Caco-2 (cell line): ENCODE measurements at places on chromosomes 7 and 10.

GRCh38 chr10:121787169-121787568, 140.7 kb downstream of the ATE1 start:
- DNase-seq, result no peak

DNA sequence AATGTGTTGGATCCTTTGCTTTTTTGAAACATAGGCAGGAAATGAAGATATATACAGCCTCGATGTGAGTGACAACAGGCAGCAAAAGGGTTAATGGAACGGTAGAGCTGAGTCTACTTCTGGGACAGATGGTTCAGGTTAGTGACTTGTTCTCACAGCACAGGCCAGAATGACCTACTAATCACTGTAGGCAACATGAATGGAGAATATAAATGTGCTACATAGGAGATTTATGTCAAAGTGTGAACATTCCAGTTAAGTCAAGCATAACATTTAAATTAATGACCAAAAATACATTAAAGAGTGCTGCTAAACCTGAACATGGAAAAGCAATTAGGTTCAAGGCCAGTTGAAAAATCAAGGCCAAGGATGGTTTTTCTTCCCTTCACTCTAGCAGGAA, 235.2 kb downstream of the POU6F2 start:
- no peak for DNase-seq

DNA sequence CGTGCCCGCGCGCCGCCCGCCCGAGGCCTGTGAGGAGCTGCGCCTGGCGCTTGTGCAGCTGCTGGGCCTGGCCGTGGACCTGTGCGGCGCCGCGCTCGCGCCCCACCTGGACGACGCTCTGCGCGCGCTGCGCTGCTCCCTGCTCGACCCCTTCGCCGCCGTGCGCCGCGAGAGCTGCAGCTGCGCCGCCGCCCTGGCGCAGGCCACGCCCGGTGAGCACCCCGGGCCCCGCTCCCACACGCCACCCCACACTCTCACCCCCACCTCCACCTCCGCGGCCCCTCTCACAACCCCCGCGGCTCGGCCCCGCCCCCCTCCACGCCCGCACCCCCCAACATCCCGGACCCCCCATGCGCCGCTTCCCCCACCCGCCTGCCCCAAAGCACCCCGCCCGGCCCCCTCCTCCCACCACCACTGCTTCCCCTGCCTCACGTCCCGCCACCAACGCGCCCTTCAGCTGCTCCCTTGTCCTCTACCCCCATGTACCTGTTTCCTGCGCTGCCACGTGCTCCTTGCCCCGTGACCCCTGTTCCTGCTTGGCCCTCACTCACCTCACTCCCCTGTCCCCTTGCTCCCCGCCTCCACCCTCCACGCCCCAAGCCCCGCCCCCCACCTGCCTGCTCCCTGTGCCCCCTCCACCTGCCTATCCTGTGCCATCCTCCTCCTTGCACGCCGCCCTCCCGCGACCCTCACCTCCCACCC, at the start of gene PRKAR1B:
TSS of gene PRKAR1B (minus strand) at position 178 of the 702 bp plus-strand sequence. CDS start 15,776 bp downstream, outside the sequence.
- peak; percentile 54 for DNase-seq

GRCh38 chr7:144785521-144785920, 50.3 kb downstream of the TPK1 start:
- no peak for DNase-seq

DNA sequence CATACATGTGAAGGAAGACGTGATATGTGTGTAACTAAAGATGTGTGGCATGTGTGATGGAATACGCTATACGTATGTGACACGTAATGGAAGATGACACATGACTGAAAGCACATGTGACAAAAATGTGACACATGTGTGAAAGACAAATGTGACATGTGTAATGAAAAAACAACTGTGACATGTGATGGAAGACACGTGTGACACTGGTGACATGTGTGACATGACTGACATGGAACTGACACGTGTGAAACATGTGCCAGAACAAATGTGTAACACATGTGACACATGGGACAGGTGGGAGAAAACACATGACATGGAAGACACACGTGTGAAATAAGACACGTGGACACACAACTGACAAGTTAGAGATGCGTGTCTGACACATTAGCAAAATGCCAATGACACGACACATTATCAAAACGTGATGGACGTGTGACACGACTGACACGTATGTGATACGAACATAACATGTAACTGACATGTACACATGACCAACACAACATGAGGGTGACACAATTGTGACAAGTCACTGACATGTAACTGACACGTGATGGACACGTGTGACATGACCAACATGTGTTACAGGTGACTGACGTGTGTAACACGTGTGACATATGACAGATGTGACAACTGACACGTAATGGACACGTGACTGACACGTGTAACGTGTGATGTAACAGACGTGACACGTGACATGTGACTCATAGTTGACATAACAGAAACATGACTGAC, 24.4 kb downstream of the CRPPA start:
- no peak for DNase-seq

- DNase-seq, result no peak
Measured at GRCh38 chr7:151851145-151851751, 25.7 kb downstream of the PRKAG2 start.

GRCh38 chr10:5547681-5547930, 22.8 kb downstream of the CALML3 start:
- no peak for DNase-seq

DNA sequence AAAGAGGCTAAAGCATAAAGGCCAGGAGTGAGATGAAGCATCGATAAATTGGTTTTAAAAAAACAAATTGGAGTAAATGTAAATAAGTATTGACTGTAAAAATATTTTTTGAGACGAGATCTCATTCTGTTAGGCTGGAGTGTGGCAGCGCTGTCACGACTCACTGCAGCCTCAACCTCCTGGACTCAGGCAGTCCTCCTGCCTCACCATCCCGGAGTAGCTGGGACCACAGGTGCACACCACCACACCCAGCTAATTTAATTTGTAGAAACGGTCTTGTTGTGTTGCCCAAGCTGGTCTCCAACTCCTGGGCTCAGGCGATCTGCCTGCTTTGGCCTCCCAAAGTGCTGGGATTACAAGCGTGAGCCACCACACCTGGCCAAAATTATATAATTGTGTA, 17.8 kb downstream of the HNRNPA2B1 start:
- DNase-seq, result no peak

DNA sequence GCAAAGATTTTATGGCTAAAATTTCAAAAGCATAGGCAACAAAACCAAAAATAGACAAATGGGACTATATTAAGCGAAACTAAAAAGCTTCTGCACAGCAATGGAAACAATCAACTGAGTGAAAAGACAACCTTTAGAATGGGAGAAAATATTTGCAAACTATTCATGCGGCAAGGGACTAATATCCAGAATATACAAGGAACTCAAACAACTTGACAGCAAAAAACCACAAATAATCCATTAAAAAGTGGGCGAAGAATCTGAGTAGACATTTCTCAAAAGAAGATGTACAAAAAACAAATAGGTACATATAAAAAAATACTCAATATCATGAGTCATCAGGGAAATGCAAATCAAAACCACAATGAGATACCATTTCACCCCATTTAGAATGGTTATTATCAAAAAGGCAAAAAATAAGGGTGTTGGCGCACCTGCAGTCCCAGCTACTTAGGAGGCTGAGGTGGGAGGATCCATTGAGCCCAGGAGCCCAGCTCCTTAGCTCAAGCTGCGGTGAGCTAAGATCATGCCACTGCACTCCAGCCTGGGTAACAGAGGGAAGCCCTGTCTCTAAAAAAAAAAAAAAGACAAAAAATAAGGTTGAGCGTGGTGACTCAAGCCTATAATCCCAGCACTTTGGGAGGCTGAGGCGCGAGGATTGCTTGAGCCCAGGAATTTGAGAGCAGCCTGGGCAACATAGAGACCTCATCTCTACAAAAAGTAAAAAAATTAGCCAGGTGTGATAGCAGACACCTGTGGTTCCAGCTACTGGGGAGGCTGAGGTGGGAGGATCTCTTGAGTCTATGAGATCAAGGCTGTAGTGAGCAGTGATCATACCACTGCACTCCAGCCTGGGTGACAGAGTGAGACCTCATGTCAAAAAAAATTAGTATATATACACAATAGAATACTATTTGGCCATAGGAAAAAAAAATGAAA, 4.2 kb upstream of the CCM2 start:
- DNase-seq, result no peak

DNA sequence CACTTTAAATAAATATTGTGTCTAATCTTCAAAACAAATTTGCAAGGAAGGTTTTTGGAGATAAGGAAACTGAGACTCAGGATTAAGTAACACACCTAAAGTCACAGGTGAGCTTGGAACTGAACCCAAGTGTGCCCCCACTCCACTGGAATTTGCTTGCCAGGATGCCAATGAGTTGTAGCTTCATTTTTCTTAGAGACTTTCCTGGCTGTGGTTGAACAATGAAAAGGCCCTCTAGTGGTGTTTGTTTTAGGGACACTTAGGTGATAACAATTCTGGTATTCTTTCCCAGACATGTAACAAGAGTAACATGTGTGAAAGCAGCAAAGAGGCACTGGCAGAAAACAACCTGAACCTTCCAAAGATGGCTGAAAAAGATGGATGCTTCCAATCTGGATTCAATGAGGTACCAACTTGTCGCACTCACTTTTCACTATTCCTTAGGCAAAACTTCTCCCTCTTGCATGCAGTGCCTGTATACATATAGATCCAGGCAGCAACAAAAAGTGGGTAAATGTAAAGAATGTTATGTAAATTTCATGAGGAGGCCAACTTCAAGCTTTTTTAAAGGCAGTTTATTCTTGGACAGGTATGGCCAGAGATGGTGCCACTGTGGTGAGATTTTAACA, 1.5 kb downstream of the IL6 start:
- peak; percentile 57 for DNase-seq

DNA sequence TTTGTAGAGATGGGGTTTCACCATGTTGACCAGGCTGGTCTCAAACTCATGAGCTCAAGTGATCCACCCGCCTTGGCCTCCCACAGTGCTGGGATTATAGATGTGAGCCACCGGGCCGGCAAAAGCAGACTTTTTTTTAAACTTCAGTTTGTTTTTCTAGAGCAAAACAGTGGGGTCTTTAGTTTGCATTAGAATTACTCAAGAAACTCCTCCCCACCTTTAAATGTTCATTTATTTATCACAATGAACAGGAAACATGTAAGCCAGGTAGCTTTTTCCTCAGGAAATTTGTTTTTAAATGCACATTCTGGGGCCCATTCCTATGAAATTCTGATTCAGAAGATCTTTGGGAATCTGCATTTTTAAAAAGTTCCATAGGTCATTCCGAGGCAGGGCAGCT, 56.0 kb upstream of the JAZF1 start:
- no peak for DNase-seq

DNA sequence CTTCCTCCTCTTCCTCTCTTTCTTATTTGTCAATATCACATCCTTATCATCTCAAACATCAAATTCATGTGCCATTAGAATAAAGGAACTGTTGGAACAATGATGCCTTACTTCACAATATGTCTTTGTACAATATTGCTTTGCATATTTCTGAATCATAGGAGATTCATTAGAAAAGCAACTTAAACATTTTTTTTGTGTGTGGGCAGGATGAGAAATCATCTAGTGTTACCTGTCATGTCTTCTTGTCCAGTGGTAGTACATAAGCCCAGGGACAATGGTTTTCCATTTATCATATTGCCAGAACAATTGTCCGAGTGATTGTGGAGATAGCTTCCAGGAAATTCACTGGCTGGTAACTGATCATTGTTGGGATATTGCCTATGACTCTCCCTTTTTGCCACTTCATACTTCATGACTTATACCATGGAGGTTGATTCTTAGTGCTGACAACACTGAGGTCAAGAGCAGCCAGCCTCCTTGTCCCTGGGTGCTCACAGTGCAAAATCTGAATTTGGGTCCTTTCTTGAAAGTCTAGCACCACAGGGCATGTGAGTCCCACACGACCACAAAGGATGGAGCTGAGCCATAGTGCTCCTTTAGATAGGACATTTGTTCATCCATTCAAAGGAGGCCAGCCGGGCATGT, 215.0 kb downstream of the MDFIC start:
- no peak for DNase-seq

GRCh38 chr10:69497231-69497561, 45.9 kb downstream of the TSPAN15 start:
- DNase-seq, result peak; percentile 29

DNA sequence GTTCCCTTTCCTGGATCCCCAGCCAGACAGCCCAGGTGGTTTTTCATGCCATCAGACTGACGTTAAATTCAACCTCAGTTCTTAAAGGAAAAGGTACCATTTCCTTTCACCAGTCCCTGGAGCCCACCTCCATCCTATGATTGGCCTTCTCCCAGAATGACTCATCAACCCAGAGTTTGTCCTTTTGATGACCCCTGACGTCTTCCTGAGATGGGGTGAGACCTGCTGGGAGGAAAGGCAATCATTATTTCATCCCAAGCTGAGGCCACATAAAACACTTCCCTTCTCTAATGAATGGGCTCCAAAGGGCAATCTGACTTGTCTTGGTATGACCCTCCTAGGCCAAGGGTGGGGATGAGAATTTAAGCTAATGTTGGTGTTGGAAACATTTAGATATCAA, 750.7 kb downstream of the SUGCT start:
- no peak for DNase-seq

DNA sequence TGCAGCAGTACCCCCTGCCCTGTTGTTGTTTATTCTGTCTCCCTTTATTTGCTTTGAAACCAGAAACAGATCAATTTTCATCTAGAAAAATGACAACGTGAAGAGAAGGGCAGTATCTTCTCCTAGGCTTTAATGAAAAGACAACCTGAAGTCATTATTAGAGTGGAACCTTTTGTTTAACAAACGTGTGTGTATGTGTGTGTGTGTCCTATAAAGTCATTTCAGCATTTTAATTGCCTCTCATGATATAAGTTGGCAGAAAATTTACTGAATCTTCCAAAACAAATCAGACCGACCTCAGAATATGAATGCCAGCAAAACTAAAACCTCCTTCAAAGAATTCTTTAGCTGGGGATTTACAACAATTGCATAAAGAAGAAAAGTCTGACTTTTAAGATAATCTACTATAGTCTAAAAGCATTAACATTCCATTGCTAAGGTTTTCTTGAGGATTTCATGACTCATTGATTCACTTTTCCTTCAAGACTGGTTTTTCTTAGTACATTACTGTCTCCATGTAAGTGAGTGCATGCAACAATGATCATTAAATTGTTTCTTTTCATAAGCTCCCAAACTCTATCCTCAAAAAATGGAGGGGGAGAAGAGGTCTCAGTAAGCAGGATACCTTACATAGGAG, 3.2 kb downstream of the GLI3 start:
- DNase-seq, result no peak

- no peak for DNase-seq
Measured at GRCh38 chr7:151381348-151382078, 28.3 kb downstream of the WDR86 start.

- DNase-seq, result no peak
Measured at GRCh38 chr10:102175415-102175814, 23.2 kb downstream of the NOLC1 start.

- DNase-seq, result no peak
Measured at GRCh38 chr10:33398796-33399195, 64.3 kb upstream of the NRP1 start.

GRCh38 chr7:5649641-5650040, 131.8 kb downstream of the RNF216 start:
- no peak for DNase-seq

- DNase-seq, result no peak
Measured at GRCh38 chr7:155459700-155460461, 2.0 kb downstream of the EN2 start.
